ENCODE measurements at places on chromosomes 5 and 9. TPM values are rescaled to one million over a fixed set of nuclear protein-coding genes. Genes with fewer than 3 reads are reported as not detected.

TMEM174 gene
- total RNA-seq = not detected

SNX24 gene
- total RNA-seq = 14.0 TPM

OCLN gene
- total RNA-seq = 70.6 TPM

DNAJB5 gene
- 28.6 TPM for total RNA-seq

PCDHGA4 gene
- total RNA-seq = 3.9 TPM

DNA sequence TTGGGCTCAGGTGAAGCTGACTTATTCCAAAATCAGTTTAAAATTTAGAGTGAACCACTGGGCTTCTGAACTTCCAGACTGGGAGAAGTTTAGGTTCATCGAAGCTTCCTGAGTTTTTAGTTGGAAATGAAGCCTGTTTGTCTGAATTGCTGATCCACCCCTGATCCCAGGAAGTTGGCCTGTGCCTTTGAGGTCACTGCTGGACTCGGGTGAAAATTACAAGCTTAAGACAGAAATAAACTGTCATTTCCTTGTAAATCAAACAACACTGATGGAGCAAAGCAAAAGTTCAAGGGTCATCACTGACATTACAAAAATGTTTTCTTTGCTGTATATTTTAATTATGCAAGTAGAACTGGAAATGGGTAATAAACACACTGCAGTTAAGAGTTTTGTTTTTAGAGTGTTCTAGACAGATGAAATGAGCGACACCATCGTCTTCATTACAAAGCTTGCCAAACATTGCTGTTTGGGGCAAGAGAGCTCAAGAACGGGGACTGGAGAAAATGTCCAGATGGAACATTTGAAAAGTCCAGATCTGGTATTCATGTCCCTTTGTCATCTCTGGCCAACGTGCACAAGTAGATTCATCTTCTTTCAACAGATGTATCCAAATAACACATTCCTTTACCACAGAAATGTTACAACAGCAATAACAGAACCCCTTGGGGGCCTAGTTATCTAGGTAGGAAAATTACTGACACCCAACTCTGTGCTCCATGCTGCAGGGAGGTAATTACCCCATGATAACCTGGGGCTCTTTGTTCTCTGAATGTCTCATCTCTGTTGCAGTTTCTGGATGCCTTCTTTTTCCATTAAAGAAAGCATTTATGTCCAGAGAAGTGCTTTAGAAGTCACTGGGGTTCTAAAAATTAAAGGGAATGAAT is 142.4 kb upstream of the ERCC6L2 start:
- DNase-seq = no peak

GRCh38 chr5:53166183-53166495 is 56.6 kb upstream of the MOCS2 start:
- DNase-seq = no peak

GRCh38 chr5:43642428-43642827 is 39.4 kb downstream of the NNT start:
- no peak for DNase-seq

GRCh38 chr5:34460496-34460895 is 195.6 kb upstream of the RAI14 start:
- DNase-seq = no peak

- no peak for DNase-seq
These were observed 361.1 kb upstream of the NUDT12 start for GRCh38 chr5:103923616-103924168.

DNA sequence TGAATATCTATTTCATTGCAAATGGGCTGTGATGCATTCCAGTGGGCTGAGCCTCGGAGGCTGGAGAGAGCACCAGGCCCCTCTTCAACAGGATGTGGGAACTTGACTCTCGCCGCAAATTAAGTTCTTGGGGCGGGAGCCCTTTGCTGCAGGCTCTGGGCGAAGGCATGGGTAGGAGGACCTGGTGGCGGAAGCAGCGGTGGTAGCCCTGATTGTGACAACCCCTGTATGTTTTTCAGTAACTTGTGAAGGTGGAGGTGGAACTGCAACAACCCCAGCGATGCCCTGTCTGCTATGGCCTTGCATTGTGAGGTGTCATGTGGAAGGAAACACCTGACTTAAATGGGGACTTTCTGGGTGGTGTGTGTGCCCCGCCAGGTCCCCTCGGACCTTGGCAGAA is 9.4 kb downstream of the FYB1 start:
- peak; percentile 13 for DNase-seq

DNA sequence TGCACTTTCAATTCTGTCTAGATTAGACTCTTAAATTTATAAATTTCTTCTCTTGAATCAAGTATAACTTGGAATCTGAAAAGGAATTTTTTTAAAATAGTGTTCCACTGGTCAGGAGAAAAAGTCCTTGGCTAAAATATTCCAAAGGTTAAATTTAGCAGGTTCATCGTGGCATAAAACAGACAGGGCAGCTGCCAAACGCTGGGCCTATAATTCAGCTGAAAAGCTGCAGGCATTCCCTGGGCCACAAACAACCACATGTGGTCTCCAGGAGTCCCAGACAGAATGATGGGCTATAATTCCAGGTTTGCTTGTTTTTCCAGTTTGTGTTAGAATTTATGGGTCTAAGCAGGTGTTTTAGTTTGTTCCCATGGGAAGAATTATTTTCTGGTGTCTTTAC is 71.1 kb upstream of the RETREG1 start:
- DNase-seq = no peak

- peak; percentile 50 for DNase-seq
These were observed at the start of gene CLIC3 for GRCh38 chr9:136996361-136997292. Gene CLIC3 (minus strand): TSS chr9:136996568. CDS start chr9:136996543, 25 bp downstream.

DNA sequence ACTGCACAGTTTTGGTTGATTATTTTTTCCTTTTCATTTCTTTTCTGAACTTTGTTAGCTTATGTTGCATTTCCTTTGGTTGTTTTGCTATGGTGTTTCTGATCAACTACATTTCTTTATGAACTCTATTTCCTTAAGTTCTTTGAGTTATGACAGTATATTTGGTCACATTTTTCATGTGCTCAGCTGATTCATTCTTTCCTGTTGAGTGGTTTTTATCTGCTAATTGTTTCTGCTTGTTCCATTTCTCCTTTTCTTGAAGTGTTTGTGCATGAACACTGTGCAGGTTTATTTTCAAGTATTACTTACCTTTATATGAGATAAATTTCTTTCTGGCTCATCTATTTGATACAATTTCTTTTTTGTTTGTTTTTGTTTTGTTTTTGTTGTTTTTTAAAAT is 50.9 kb upstream of the MACIR start:
- DNase-seq = no peak

GRCh38 chr5:156271569-156271968 is 55.4 kb upstream of the SGCD start:
- no peak for DNase-seq

DNA sequence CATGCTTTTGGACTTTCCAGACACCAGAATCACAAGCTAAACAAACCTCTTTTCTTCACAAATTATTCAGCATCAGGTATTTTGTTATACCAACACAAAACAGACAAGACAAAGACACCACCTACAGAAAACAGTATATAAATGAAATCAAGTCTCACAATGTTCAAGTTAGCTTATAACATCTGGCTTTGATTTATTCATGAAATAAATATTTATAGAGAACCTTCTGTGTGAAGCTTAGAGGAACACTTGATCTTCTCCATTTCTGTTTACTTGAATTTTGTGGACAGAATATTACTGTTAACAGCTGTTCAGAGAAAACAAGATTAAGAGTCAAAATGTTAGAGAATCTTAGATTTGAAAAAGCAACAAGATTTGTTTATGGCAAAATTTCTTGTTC is 137.4 kb upstream of the PRR16 start:
- no peak for DNase-seq

DNA sequence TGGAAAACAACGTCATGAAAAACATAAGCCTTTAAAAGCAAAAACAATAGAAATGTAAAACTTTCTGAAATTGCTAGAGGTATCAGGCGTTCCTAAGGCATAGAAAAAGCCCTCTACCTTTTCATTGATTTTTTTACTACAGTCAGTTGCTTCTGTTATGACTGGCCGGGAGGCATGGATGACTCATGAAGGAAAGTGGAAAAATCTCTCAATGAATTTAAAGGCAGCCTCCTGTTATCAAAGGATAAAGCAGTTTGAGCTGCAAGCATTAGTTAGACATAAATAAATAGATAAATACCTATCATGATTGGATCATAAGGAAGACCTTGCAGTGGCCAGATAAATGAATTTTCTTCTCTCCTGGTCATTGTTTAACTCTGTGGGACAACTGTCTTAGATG is 281.6 kb downstream of the MAST4 start:
- no peak for DNase-seq

DNA sequence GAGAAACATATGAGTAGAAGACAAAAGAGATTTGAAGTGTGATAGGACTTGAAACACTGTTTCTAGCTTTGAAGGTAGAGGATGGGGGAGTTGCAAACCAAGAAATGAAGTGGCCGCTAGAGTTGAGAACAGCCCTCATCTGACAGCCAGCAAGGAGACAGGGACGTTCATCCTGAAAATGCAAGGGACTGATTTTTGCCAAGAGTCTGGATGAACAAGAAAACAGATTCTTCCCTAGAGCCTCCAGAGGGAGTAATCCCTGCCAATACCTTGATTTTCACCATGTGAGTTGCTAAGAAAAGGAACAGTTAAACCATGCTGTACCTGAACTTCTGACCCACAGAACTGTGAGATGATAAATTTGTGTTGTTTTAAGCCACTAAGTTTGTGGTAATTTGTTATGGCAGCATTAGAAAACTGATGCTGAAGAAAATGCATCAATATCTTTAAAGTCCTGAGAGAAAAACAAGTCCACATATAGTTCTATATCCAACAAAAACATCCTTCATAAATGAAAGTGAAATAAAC is 154.0 kb upstream of the ADAMTSL1 start:
- DNase-seq = no peak

- DNase-seq = no peak
These were observed 36.4 kb upstream of the TNFAIP8 start for GRCh38 chr5:119319401-119319800.

DNA sequence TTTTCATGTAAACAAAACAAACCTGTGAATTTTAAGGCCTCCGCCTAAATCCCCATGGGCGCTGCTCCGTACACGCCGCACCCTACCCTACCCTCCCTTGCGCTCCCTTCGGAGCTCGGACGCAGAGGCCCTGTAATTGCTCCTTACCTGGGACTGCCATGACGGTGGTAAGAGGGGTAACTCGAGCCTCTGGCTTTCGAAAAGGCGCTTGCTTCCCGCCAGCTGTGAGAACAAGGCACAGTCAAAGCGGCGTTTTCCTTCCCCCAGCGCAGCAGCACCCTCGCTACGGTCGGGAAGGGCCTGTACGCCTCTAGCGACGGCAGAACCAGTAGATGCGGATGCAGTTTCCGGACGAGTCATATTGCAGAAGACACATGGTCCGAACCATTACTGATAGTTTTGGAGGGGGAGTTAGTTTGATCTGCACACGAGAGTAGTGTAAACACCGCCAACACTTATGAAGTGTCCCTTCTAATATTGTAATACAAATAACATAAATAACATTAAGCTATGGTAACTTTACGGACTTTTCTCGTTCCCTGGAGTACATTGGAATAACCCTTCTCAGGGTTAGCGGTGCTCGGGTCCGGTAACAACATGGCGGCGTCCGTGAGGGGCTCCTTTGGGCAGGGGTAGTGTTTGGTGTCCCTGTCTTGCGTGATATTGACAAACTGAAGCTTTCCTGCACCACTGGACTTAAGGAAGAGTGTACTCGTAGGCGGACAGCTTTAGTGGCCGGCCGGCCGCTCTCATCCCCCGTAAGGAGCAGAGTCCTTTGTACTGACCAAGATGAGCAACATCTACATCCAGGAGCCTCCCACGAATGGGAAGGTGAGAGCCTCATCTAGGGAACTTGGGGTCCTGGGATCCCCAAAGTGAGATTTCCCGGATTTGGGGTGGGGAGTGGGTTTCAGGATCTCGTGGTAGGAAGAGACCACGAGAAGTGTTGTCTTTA is at the start of the genes CWC27 and SREK1IP1:
Gene CWC27 (plus strand): TSS at position 573 of the 955 bp plus-strand sequence. CDS start 217 bp downstream, at position 790.
Gene SREK1IP1 (minus strand): TSS at position 334 of the 955 bp plus-strand sequence. CDS start 174 bp downstream, at position 160.
- peak; percentile 84 for DNase-seq

GRCh38 chr9:133171161-133171961 is 7.6 kb upstream of the GBGT1 start:
- DNase-seq = no peak

- no peak for DNase-seq
These were observed 37.4 kb downstream of the PTTG1 start for GRCh38 chr5:160458806-160459800.

- DNase-seq = no peak
These were observed 50.3 kb upstream of the C5orf58 start for GRCh38 chr5:170182491-170182890.

GRCh38 chr5:125056671-125057485 is 310.4 kb upstream of the ZNF608 start:
- DNase-seq = no peak

DNA sequence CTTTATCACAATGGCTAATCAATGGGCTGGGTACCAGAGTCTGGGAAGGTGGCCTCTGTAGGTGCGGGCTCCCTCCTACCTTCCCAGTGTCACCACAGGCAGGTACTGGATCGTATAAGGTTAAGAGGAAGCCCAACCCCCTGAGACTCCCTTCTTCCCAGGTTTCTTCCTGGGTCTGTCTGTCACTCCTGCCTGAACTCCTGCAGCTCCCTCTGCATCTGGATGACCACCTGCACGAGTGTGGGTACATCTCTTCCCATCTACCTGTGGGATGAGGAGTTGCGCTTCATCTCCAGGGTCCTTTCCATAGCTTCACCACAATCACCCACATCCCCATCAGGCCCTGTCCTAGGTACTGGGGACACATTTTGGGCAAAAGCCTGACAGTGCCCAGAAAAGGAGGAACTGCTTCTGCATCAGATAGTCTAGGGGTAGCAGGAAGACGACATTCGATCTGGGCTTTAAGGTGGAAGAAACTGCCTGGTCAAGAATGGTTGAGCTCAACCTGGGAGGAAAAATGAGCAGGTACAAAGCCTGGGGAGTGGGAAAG is 112.2 kb upstream of the ALDH1B1 start:
- DNase-seq = no peak

DNA sequence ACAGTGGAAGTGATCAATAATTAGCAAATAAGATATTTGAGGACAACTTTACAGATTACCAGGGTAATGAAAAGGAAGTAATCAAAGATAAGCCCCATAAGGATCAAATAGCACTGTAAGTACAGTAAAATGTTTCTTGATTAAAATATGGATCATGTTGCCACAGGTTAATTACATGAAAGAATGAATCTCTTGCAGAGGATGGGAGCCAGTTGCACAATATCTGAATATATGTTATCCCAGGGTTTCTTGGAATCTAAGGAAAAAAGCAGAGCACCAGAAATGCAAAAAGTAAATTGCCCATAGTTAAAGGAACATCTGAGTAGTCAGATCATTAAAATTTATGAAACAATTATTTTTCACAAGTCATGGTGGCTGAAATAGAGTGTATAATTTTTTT is 13.8 kb upstream of the SRP19 start:
- no peak for DNase-seq

GRCh38 chr5:159774476-159775031 is 141.7 kb upstream of the ADRA1B start:
- no peak for DNase-seq

Data from WTC11 (cell line).